Left ventricle myocardium superior (tissue), 1 donor: ENCODE measurements at places on chromosomes 7 and 10. TPM values are rescaled to one million over a fixed set of nuclear protein-coding genes. Genes with fewer than 3 reads are reported as not detected.
A peak's percentile ranks its signal among the peaks of the same experiment; 100 is the strongest.

DNA sequence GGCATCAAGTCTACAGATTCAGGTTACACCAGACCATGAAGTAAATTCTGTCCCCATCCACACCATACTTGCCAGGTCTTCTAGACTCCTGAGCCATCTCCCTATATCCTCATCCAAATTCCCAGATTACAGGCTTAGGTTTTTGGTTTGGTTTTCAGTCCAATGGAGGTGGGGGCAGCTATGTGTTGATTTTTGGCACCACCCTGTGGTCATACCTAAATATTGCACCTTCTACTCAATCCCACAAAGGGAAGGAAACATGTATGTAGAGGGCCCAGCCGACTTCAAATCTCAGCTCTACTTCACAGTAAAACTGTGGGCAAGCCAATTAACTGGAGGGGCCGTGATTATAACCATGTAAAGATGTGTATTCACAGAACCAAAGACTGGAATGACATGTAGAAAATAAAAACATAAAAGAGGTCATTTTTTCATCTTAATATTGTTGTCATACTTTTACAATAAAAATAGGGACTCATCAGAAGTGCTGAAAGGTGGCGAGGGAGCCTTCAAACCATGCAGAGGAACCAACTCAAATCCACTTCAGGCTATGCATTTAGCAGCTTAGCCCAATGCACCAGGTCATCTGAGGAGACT, 19.8 kb downstream of the ERCC6 start:
- no peak for DNase-seq

Gene ERLIN1
- 7.8 TPM for total RNA-seq

Gene BMPER
- 0.59 TPM for total RNA-seq

Gene SPDYE11
- not detected for total RNA-seq

- DNase-seq: no peak
Measured at GRCh38 chr10:102763037-102763607, 19.4 kb downstream of the WBP1L start.

Gene EN2
- not detected for total RNA-seq

- no peak for DNase-seq
Measured at GRCh38 chr10:130802301-130802700, 509.2 kb downstream of the TCERG1L start.

DNA sequence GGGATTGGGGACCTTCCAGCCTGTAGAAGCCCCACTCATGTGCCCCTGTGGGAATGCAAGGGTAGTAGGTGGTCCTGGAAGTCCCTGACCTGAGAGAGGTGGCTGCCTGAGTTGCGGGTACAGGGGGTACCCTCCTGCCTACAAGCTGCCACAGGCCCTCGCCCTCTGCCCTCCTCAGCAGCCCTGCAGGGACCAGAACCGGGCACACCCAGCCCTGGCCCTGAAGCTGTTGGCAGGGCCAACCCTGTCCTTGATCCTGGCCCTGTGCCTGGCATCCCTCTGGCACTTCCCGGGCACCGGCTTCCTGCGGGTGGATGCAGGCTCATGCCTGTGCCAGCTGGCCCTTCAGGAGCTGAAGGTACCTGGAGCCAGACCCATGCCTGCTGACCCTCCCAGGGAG, 54.9 kb upstream of the ELN start:
- peak; percentile 69 for DNase-seq

DNA sequence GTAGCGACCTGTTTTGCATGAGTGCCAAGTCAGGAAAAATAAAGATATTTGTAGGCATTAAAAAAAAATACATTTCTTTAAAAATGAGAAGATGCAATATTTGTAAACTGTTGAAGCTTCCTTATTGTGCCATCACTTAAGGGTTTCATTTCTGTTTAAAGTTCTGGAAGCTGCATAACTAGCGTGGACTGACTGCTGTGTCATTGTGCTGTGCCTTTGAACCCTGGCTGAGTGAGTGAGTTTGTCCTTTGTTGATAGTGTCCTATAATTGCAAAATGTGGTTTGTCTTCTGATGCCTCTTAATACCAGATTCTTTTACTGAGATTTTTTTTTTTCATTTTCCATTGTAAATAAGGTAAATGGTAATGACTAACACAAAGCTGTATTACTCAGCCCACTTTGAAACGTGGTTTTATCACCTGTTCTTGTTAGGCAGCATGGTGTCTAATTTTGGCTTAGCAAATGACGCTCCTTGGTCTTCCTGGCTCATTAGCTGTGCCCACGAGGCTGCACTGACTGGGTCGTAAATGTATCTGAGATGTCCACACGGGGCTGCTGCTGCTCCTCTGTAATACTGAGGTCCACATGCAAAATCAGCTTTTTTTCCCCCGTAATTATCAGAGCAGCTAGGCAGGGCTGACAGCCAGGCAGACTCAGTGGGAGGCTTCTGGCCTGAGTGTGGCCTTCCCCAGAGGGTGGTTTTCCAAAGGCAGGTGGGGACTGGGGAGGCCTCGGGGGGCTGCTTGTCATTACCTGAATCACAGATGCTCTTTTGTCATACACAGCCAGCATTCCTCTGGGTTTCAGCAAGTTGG, 14.8 kb downstream of the ZSCAN25 start:
- DNase-seq: peak; percentile 47

- DNase-seq: no peak
Measured at GRCh38 chr10:22534849-22535604, 179.4 kb downstream of the PIP4K2A start.

Gene STEAP4
- 21.7 TPM for total RNA-seq

Gene TMEM270
- not detected for total RNA-seq

DNA sequence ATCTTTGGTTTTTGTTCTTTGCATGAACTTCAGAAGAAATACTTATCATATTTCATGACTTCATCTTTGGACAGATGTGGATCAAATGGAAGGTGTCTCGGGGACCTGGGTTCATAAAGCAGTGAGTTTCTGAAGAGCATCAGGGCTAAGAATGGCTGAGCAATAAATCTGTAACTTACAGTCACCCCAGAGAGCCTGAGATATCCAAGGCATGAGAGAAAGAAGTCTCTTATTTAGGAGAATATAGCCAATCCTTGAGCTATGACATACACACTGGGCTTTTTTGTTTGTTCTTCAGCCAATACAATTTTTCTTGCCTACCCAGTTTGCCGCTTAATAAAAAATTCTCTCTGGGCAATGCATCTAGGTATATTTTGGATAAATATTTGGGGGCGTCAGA, 252.6 kb upstream of the INHBA start:
- DNase-seq: no peak

GRCh38 chr10:116766837-116767634, 24.7 kb upstream of the HSPA12A start:
- peak; percentile 60 for DNase-seq

Gene PPP2R2D
- total RNA-seq: 43.1 TPM

Gene ZNF32
- 47.1 TPM for total RNA-seq

- no peak for DNase-seq
Measured at GRCh38 chr10:11011984-11012383, 5.7 kb upstream of the CELF2 start.

- DNase-seq: no peak
Measured at GRCh38 chr10:131363416-131363815, 51.9 kb upstream of the TCERG1L start.

DNA sequence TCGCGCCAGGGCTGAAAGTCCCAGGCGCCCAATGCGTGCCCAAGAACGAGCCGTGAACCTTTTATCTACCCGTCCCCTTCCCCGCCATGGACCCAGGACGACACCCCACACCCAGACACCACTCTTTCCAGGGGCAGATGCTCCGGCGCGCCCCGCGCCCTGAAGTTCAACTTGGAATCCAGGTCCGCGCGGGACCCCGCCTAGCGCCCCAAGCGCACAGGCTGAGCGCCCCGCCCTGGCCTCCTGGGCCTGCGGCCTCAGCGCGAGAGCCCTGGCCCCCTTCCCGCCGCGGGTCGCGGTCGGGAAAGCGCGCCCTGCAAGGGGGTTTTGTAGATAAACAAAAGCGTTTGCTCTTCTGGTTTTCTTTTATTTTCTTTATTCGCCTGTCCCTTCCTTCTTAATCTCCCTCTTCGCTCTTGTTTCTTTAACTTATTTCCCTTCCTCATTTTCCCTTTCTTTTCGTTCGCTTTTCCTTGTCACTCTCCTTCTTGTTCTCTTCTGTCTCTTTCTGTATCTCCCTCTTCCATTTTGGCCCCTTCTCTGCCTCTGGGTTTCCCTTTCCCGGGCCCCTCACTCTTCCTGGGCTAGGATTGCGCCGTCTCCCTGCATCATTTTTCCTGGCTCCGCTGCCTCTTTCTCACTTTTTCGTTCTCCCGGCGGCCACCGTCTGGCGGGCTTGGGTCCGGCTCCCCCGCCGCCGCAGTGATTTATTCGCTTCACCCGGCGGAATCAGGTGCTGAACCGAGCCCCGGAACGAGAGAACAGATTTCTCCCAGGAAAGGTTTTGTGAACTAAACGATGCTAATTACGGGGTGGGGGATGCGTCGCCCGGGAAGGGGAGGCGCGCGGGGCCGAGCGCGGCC, 15.3 kb upstream of the PAX2 start:
- no peak for DNase-seq

DNA sequence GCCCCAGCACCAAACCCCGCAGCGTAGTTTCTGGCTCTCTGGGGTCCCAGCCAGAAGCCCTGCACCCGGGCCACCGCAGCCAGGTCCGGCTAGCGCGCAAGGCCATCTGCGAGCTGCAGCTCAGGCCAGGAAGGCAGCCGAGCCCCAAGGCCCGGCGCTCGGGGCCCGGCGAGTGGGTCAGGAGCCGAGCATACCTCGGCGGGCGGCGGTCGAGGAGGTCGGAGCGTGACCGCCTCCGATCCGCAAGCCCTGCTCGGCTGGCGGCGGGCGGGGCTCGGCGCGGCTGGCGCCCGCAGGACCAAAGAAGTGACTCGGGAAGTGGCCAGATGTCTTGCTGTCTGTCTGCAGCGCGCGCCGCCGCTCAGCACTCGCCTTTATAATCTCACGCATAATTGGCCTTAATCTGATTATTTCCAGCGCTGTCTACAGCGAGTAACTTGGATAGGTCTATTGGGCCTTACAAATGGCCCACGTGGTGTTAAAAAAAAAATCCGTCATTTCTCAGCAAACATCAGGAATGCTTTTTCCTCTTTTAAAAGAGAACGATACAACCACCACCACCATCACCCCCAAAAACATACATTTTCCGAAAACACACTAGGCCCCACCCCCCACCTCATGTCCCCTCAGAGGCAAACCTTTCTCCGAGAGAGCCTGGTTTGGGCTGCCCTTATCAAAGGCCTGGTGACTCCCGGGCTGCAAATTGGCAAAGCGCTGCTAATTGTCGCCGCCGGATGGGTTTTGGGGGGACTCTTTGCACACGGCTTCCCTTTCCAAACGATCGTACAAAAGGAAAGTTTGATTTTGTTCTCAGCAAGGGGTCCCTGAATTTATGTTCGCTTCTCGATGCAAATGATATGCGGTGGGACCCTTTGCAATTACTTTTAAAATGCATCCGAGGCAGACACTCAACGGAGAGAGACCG, at the start of gene DRGX:
Gene DRGX, minus strand, starts transcription at position 349 of the 925 bp plus-strand sequence. CDS start 649 bp downstream, outside the sequence.
- DNase-seq: no peak

DNA sequence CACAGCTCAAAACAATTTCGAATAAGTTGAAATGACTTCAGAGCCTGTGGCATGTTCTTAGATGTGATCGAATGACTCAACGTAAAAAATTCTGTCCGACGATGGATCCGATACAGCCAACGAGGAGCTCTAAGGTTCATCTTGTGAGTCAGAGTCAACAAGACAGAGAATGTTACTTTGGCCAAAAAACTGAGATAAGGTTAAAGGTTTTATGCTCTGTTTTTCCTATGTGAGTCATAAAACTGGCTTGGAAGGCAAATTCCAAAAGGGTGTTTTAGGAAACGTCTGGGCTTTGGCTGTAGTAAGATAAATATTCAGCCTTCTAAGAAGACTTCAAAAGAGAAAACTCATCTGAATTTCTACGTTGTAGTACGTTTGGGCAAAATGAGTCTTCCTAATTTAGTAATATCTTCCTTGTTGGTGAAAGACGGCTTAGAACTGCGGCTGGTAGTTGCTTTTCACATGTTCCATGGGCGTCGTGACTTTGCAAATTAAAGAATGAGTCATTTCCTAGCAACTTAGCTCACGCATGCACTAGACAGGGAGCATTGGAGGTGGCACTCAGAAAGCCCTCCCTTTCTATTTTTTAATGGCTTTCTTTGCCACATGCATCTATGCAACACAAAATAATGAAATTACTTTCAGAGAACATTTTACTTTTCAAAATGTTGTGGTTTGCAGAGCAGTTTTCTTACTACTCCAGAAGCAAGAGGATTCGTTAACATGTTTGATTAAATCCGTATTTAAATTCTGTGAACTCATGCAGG, 28.2 kb downstream of the PFKP start:
- no peak for DNase-seq

Gene PNLIPRP2
- not detected for total RNA-seq

DNA sequence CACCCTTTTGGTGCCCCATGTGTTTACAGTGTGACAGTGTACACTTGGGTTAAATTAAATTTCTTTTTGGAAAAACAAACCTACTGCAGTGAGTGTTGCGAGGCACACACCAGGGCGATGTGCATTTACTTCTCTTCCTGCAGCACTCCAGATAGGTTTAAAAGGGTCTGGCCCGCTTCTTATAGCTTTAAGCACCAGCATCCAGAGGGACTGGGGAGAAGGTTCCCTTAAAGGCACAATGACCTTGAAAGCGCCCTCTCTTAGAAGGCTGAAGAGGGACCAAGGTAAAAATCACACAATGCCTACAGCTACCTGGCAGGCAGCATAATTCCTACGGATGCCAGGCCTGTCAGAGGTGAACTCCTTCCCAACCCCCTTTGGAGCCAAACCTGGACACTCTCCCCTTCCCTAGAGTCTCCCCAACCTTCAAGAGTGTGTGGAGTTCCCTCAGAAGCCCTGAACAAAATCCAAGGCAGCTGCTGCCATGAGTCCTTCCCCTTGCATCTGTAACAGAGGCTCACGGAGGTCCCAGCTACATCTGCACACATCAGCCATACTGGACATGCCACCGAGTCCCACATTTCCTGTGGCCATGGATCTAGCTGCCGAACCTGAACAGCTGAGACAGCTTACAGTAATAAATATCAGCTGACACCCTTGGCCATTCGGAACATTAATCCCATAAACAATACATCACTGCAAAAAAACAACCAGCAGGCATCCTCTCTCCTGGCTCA, 33.2 kb downstream of the TRIM8 start:
- DNase-seq: no peak

DNA sequence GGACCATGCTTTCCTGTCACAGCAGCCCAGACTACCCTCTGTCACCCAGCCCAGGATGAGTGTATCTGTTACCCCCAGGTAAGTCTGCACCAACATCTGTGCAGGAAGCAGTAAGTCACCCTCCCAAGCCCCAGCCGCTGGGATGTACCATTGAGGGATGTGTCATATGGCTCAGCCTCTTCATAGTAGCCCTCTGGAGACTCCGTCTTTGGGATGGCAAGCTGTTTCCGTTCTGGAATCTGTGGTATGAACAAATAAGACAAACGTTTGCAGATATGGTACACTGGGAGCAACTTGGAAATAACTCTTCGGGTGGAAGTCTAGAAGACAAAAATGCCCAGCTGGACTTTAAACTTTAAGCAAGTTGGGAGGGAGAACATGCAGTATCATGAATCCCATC, 81.3 kb downstream of the AFAP1L2 start:
- no peak for DNase-seq

GRCh38 chr10:22679608-22680007, 34.8 kb downstream of the PIP4K2A start:
- no peak for DNase-seq

- DNase-seq: no peak
Measured at GRCh38 chr10:21733710-21734109, 199.7 kb downstream of the MLLT10 start.
